ENCODE measurements at places on chromosomes 4 and X.
A peak's percentile ranks its signal among the peaks of the same experiment; 100 is the strongest.

DNA sequence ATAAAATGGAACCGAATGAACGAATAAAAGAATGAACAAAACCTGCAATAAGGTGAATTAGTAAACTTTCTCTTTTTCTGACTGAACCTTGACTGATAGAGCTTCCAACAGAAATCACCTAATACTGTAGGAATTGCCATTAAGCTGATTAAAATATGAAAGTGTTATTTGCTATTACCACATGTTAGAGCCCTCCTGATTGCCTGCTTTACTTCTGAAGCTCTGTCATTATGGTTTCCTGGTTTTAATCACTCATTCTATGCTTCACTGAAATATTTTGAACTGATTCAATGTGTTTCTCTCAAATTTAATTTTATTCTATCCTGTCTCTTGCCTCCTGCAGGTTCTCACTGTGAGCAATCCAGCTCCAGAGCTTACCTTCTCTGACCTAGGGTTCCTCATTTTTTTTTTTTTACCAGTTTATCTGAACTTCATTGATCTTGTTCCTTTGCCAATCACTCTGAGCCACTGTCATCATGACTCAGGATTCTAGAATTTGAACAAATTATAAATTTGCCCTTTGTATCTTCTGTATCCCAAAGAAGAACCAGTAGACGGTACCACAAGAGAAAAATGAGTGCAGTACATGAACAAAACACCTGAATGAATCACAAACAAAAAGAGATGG lies 48.1 kb upstream of the UGT2B15 start:
- DNase-seq: no peak

GRCh38 chr4:84697159-84697558 lies 114.2 kb downstream of the CDS1 start:
- DNase-seq: no peak

DNA sequence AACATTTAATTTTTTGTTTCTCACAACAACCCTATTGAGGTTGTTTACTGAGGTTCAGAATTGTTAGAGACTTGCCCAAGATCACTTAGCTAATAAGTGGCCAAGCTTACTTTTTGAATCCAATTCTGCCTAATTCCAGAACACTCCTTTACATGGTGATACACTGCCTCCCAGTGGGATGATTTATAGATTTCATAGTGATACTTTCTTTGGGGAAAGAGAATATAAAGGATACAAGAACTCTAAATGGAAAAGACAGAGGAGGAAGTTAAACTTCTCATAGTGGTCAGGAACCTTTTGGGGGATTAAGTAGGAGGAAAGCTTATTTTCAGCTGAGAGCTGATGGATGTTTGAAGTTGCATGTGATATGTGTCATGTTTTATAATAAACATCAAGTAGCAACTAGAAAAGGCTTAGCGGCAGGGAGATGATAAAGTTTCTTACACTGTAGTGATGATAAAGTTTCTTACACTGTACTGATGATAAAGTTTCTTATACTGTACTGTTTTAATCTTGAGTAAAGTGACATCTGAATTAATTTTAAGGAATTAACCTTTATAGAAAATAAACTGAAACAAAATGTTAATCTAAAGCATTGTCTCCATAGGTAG lies 15.3 kb downstream of the STAG2 start:
- no peak for DNase-seq

GRCh38 chrX:150548251-150548650 lies 20.2 kb upstream of the MTM1 start:
- DNase-seq: no peak

- no peak for DNase-seq
Measured at GRCh38 chr4:5905714-5906113, 12.8 kb upstream of the CRMP1 start.

GRCh38 chrX:129721870-129722269 lies 16.9 kb upstream of the XPNPEP2 start:
- DNase-seq: no peak

- peak; percentile 33 for DNase-seq
Measured at GRCh38 chr4:17494258-17495190, 17.4 kb downstream of the QDPR start.

Measured in stimulated activated CD4-positive, alpha-beta T cell treated with anti-CD3 and anti-CD28 coated beads, Interleukin-15, amount 100 ng/mL, for 24 hours (primary cell).